ENCODE measurements at places on chromosomes 3 and 15.

DNA sequence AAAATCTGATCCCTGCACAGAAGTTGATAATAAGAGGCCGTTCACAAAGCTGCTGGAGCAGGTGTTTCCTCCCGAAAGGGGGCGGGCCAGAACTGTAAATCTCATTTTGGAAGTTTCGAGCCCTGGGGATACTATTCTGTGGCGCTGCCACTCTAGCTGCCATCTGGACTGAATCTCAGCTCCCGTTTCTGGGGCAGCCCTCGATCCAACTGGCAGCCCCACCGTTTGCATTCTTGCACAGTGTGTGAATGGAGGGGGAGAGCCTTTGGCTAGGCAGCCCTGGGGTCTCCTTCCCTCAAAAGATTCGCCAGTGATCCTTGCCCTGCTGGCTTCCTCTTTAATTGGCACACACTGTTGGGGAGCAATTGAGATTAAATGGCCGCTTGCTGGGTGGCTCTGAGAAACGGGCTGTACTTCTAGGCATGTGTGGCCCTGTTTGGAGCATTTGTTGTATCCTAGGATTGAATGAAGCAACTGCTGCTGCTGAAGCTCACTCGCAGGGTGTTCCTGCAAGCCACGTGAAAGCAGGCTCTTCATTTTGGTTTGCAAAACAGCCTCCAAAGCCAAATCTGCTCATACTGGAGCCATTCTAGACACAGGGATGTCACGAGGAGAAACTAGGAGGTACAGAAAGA, 57.2 kb upstream of the TOPAZ1 start:
- no peak for DNase-seq

DNA sequence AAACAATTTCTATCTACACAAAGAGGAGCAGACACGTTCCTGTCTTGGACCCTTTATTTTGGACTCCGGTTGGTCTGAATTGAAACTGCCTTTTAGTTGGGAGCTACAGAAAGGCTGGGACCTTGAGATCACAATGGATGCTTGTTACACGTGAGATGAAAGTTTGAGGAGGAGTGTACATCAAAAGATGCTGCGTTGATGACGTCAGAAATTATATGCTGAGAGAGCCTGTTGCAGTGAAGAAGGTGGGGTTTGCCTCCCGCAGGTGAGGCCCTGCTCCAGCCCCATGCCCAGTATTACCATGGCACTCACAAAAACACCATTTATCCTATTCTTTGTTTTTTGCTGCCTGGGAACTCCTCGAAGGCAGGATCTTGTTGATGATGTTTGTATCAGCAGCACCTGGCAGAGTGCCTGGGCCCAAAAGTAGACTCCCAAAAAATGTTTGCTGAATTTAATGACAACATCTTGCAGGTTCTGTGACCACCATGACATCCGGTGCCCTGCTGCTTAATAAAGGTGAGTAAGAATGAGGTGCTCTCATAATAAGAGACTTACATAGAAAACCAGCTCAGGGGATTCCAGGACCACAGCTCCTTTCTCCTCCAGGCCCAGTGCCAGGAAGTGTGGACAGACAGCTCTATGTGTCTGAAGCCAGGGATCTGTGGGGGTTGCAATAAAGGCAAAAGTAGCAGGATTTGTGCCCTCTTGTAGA, 136.1 kb upstream of the UBE2E1 start:
- no peak for DNase-seq

DNA sequence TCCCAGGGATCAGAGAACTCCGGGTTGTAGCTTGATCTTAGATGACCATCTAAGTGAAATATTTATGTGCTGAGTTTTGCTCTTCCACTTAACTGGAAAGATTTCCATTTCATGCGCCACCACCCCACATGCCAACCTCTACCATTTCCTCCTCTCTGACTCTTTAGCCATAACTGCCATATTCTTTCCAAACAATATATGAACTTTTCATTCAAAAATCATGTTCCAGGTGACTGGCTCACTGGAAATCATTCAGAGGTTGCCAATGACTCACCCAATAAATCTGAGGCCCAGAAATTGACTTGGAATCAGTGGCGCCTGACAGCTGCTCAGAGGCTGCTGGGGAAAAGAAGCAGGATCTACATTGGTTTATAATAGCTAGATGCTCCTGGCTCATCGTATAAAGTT, 31.6 kb upstream of the FAM174B start:
- no peak for DNase-seq

DNA sequence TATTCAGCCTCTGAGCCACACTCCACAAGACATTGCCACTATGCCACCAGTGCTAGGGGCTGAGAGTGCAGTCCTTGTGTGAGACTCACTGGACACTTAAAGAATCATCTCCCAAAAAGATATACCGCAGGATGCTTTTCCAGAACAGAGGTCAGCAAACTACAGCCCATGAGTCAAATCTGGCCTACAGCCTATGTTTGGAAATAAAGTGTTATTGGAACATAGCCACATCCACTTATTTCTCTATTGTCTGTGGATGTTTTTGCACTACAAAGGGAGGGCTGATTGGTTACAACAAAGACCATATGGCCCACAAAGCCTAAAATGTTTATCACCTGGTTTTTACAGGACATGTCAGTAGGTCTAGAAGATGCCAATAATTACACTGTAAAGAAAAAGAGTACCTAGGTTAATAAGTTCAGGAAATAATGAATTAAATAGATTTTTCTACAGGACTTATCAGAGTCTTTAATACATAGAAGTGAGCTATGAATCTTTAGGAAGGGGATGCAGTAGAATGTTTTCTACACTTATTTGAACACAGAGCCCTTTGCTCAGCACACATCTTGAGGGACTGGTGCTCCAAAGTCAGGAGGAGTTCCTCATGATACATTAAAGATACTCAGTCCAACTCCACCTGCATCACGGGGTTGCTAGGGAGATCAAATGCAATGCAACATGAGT, 26.3 kb downstream of the SRGAP3 start:
- DNase-seq: no peak

DNA sequence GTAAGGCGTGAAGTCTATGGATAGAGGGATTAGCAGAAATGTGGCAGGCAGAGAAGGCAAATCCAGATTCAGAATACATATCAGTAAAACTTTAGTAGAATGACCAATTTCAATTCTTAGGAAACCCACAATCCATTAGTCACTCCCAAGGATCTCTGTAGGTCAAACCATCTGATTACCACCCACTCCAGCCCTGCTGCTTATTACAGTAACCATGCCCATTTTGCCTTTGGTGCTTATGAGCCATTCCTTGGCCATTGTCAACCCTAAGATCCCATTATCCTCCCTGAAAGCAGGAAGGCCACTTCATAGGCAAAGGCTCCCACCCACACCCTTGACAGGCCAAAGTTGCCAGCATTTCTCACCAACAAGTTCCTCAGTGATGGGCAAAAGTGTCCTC, 5.1 kb upstream of the KLHL40 start:
- peak; percentile 29 for DNase-seq

- DNase-seq: no peak
Observed at GRCh38 chr3:128179484-128179819, 26.2 kb downstream of the EEFSEC start.
